Ovary (tissue), 10 donors: ENCODE measurements at places on chromosomes 7 and 10. TPM values are rescaled to one million over a fixed set of nuclear protein-coding genes. Genes with fewer than 3 reads are reported as not detected.

LBX1 gene
- not detected for total RNA-seq

SVIL gene
- 225 TPM for total RNA-seq

PAPOLB gene
- total RNA-seq, result 0.08 TPM

CYP2C19 gene
- not detected for total RNA-seq

MSMB gene
- not detected for total RNA-seq

GNB2 gene
- total RNA-seq, result 220 TPM

LRGUK gene
- total RNA-seq, result 0.45 TPM

AQP1 gene
- total RNA-seq, result 54.4 TPM

NHLRC2 gene
- 44.5 TPM for total RNA-seq

ERVW-1 gene
- total RNA-seq, result not detected

KDM7A gene
- total RNA-seq, result 4.8 TPM

MYL10 gene
- not detected for total RNA-seq

PHKG1 gene
- 1.0 TPM for total RNA-seq

NAT16 gene
- not detected for total RNA-seq

PDGFA gene
- total RNA-seq, result 3.7 TPM

HSPA12A gene
- 47.5 TPM for total RNA-seq

LLCFC1 gene
- total RNA-seq, result not detected

AMPH gene
- 2.1 TPM for total RNA-seq

SFRP4 gene
- 52.9 TPM for total RNA-seq

HOXA1 gene
- 0.62 TPM for total RNA-seq

LIPM gene
- not detected for total RNA-seq

CARD11 gene
- total RNA-seq, result 0.28 TPM

NRG3 gene
- total RNA-seq, result 0.10 TPM

RASA4 gene
- total RNA-seq, result 51.2 TPM

TLX1 gene
- total RNA-seq, result not detected
